ENCODE measurements at places on chromosomes 2 and 18. TPM values are rescaled to one million over a fixed set of nuclear protein-coding genes. Genes with fewer than 3 reads are reported as not detected.

- H3K4me1 ChIP-seq = no peaks in the 10 kb centered on the region
- no peak overlapping the region for H3K4me3 ChIP-seq
- no peaks in the 10 kb centered on the region for H3K36me3 ChIP-seq
- no peaks in the 10 kb centered on the region for H3K27me3 ChIP-seq
Observed at GRCh38 chr18:50622865-50623393, 63.0 kb downstream of the MAPK4 start.

GRCh38 chr2:77831471-77831870, 309.3 kb upstream of the LRRTM4 start:
- DNase-seq = no peak
- H3K36me3 ChIP-seq = no peaks in the 10 kb centered on the region
- H3K27me3 ChIP-seq = no peaks in the 10 kb centered on the region
- H3K4me1 ChIP-seq = no peaks in the 10 kb centered on the region
- no peak overlapping the region for H3K4me3 ChIP-seq

- H3K4me1 ChIP-seq = no peaks in the 10 kb centered on the region
- H3K4me3 ChIP-seq = no peak overlapping the region
- H3K27me3 ChIP-seq = no peaks in the 10 kb centered on the region
- no peak for DNase-seq
- H3K36me3 ChIP-seq = no peaks in the 10 kb centered on the region
Observed at GRCh38 chr2:164852086-164852485, 10.5 kb upstream of the COBLL1 start.

GRCh38 chr2:132621131-132621875, 48.7 kb downstream of the LYPD1 start:
- no peaks in the 10 kb centered on the region for H3K4me1 ChIP-seq
- no peak for DNase-seq
- H3K36me3 ChIP-seq = no peaks in the 10 kb centered on the region
- H3K27me3 ChIP-seq = no peaks in the 10 kb centered on the region

GRCh38 chr2:98483257-98483861, 38.7 kb downstream of the INPP4A start:
- H3K36me3 ChIP-seq = no peaks in the 10 kb centered on the region
- peaks cover 21% of the 10 kb centered on the region for H3K4me1 ChIP-seq
- H3K4me3 ChIP-seq = no peak overlapping the region
- H3K27me3 ChIP-seq = no peaks in the 10 kb centered on the region
- DNase-seq = no peak

DNA sequence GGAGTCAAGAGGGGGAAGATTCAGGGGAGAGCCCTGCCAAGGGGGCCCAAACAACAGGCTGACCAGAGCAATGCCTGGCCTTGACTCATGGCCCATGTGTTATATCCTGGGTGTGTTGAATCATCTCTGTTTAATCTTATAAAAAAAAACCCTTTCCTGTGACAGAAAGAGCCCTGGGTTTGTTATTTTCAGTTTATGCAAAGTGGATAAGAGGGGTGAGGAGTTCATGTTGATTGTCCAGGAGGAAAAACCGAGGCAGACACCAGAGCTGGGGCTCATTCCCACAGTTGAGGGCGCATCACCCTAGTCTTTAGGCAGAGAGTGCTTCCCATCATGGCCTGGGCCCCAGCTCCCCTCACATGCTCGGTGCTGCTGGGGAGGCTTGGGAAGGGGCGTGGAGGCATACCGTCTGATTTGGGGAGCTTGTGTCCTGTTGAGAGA, 30.9 kb upstream of the IL37 start:
- H3K4me1 ChIP-seq = no peaks in the 10 kb centered on the region
- H3K36me3 ChIP-seq = no peaks in the 10 kb centered on the region
- no peaks in the 10 kb centered on the region for H3K27me3 ChIP-seq
- H3K4me3 ChIP-seq = no peak overlapping the region

- no peak for DNase-seq
- H3K27ac ChIP-seq = no peak overlapping the region
- no peaks in the 10 kb centered on the region for H3K36me3 ChIP-seq
- no peaks in the 10 kb centered on the region for H3K27me3 ChIP-seq
- no peak overlapping the region for H3K4me3 ChIP-seq
Observed at GRCh38 chr2:222088561-222088960, 210.2 kb downstream of the PAX3 start.

DNA sequence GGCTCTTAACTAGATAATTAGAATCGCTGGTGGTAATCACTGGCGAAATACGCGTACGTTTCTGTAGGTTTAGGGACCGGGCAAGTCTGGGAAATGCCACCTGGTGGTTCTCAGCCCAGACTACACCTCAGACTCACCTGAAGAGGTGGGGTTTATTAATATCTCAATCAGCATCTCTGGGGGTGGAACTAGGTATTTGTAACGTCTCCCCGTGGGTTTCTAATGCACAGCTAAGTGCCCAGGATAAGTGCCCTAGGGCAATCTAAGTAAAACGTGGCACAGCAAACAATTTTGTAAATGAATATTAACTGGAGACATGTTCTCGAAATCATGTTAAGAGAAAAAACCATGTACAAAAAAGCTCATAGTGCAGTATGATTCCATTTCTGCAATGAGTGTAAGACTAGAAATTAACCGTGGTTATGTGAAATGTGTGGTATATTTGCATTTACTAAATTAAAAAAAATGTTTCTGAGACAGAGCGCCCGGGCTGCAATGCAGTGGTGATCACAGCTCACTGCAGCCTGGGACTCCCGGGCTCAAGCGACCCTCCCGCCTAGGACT, 760 bp upstream of the CNOT11 start:
- H3K27ac ChIP-seq = peak overlapping the region; percentile 97
- no peaks in the 10 kb centered on the region for H3K27me3 ChIP-seq
- peak overlapping the region; percentile 100 for H3K4me3 ChIP-seq
- peaks cover 10% of the 10 kb centered on the region for H3K4me1 ChIP-seq

DNA sequence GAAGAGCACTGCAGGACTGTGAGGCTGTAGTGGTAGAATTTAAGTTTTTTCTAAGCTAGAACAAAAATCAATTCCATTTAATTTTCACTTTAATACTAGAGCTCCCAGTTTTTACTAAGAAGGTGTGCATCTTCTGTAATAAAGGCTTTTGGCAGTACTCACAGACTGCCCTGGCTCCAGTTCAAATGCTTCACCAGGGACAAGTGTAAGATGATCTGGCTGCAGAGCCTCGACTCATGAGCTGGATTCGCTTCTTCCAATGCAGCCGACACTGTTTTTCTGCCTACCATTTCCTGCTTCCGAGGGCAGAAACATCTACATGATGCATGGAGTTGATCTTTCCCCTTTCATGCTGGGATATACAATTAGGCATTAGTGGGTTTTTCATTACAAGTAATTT, 87.0 kb downstream of the FARSB start:
- no peak for DNase-seq
- H3K27ac ChIP-seq = no peak overlapping the region
- H3K4me1 ChIP-seq = no peaks in the 10 kb centered on the region
- H3K36me3 ChIP-seq = no peaks in the 10 kb centered on the region
- H3K27me3 ChIP-seq = no peaks in the 10 kb centered on the region
- no peak overlapping the region for H3K4me3 ChIP-seq

GRCh38 chr2:229874647-229875046, 47.2 kb downstream of the TRIP12 start:
- no peaks in the 10 kb centered on the region for H3K36me3 ChIP-seq
- no peak overlapping the region for H3K4me3 ChIP-seq
- no peak overlapping the region for H3K27ac ChIP-seq
- H3K4me1 ChIP-seq = no peaks in the 10 kb centered on the region
- H3K27me3 ChIP-seq = no peaks in the 10 kb centered on the region
- DNase-seq = no peak

HOXD1 gene
- total RNA-seq = 4.0 TPM

DNA sequence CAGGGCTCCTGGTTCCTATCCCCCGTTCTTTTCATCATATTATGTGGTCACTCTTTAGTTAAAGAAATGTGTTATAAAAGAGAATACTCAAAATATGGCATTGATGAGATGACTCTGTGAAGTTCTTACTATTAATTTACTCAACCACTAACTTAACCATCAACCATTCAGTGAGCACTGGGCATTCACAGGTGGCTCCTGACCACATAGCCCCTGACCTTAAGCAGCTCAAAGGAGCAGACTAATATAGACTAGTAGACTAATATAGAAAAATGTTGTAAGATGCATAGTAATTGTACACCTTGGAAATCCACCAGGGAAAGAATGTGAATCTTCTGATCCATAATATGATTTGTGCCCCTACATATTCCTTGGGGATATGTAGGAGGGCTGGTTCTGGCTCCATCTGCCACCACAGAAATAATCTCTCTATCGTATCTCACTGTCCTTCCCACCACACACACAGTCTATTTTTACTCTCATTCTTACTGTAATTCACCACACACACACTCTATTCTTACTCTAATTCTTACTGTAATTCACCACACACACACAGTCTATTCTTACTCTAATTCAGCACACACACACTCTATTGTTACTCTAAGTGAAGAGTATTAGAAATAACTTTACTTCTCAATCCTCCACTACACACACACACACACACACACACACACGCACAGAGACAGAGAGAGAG, 188.9 kb upstream of the ITGA4 start:
- no peaks in the 10 kb centered on the region for H3K27me3 ChIP-seq
- H3K36me3 ChIP-seq = no peaks in the 10 kb centered on the region
- no peaks in the 10 kb centered on the region for H3K4me1 ChIP-seq
- DNase-seq = no peak

GRCh38 chr2:134245340-134245984, 8.4 kb upstream of the MGAT5 start:
- H3K4me1 ChIP-seq = no peaks in the 10 kb centered on the region
- no peak overlapping the region for H3K27ac ChIP-seq
- no peak overlapping the region for H3K4me3 ChIP-seq

- no peaks in the 10 kb centered on the region for H3K27me3 ChIP-seq
- DNase-seq = no peak
- no peak overlapping the region for H3K4me3 ChIP-seq
- H3K36me3 ChIP-seq = no peaks in the 10 kb centered on the region
- H3K27ac ChIP-seq = no peak overlapping the region
Observed at GRCh38 chr2:31660812-31661335, 80.1 kb upstream of the SRD5A2 start.

- H3K27ac ChIP-seq = no peak overlapping the region
- no peak overlapping the region for H3K4me3 ChIP-seq
- DNase-seq = no peak
- H3K4me1 ChIP-seq = no peaks in the 10 kb centered on the region
Observed at GRCh38 chr2:226295681-226296080, 503.9 kb downstream of the IRS1 start.

DNA sequence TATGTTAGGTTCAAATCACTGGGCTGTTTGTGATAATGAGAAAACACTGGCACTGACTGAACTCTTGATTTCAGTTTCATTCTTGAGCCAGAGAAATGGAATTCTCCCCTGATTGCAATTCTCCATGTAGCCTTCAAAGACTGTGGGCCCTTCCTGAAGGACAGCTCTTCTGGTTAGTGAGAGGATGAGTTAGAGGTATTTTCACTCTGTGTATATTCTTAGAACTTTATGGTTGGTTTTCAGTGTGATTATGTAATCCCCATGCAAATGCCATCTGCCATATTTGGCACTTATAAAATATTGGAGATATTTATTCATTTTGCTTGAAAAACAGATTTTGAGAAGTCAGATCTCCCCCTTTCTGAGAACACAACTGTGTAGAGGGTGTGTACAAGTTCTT, 323.7 kb downstream of the SLC4A3 start:
- no peaks in the 10 kb centered on the region for H3K36me3 ChIP-seq
- H3K4me3 ChIP-seq = no peak overlapping the region
- H3K4me1 ChIP-seq = no peaks in the 10 kb centered on the region

PXDN gene
- total RNA-seq = 9.5 TPM

- no peak overlapping the region for H3K27ac ChIP-seq
- no peak for DNase-seq
- no peaks in the 10 kb centered on the region for H3K36me3 ChIP-seq
- no peaks in the 10 kb centered on the region for H3K27me3 ChIP-seq
- H3K4me1 ChIP-seq = no peaks in the 10 kb centered on the region
- H3K4me3 ChIP-seq = no peak overlapping the region
Observed at GRCh38 chr18:68484241-68484640, 230.7 kb downstream of the TMX3 start.

NRP2 gene
- 25.2 TPM for total RNA-seq

CPLX4 gene
- total RNA-seq = not detected

SLC66A3 gene
- total RNA-seq = 13.2 TPM

CCDC121 gene
- total RNA-seq = 2.8 TPM

DNA sequence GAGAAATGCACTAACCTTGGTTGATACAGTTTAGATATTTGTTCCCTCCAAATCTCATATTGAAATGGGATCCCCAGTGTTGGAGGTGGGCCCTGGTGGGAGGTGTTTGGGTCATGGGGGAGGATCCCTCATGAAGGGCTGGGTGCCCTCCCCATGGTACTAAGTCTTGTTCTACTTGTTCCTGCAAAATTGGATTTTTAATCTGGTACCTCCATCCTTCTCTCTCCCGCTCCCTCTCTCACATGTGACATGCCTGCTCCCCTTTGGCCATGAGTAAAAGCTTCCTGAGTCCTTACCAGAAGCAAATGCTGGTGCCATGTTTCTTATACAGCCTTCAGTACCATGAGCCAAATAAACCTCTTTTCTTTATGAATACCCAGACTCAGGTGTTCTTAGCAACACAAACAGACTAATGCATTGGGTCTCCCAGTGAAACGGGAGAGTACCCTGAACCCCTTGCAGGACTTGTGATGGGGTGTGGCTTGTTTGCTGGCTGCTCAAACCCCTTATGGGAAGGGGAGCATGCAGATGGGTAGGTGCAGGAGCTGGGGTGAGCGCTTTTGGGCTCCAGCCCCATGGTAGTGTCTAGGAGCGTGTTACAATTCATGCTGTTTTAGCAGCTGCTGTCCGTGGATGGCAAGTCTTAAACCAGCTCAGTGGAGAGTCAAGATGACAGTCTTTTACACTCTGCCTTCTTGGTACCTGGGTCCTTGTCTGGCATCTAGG, 27.2 kb downstream of the FAHD2B start:
- H3K27ac ChIP-seq = no peak overlapping the region
- H3K4me3 ChIP-seq = no peak overlapping the region
- no peak for DNase-seq
- H3K36me3 ChIP-seq = no peaks in the 10 kb centered on the region
- no peaks in the 10 kb centered on the region for H3K27me3 ChIP-seq

DNA sequence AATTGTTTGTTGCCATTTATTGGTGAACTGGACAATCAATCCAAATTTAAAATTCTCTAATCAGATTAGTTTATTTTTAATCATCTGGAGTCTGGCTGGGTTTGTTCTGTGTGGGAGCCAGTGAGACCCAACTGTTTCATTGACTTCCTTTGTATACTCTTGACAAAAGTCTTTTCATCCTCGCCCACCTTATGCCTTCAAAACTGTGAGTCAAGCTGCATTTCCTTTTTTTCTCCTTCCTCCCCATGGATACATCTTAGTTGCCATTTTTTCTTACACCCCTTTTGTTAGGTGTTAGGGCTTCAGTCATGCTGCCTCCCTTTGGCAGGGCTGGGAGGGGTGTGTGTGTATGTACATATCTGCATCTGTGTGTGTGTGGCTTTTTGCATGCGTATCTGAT, 117.6 kb downstream of the PRKCE start:
- H3K4me1 ChIP-seq = no peaks in the 10 kb centered on the region
- no peak overlapping the region for H3K27ac ChIP-seq
- DNase-seq = no peak
- no peaks in the 10 kb centered on the region for H3K27me3 ChIP-seq

RALBP1 gene
- 59.1 TPM for total RNA-seq

GRCh38 chr2:32478889-32479620, 122.2 kb downstream of the BIRC6 start:
- H3K27ac ChIP-seq = no peak overlapping the region
- no peaks in the 10 kb centered on the region for H3K36me3 ChIP-seq
- no peaks in the 10 kb centered on the region for H3K27me3 ChIP-seq
- DNase-seq = no peak

GRCh38 chr2:239412905-239413603, 12.2 kb upstream of the HDAC4 start:
- no peak for DNase-seq
- H3K36me3 ChIP-seq = no peaks in the 10 kb centered on the region
- no peak overlapping the region for H3K4me3 ChIP-seq
- no peaks in the 10 kb centered on the region for H3K4me1 ChIP-seq
- no peak overlapping the region for H3K27ac ChIP-seq
